ENCODE measurements at places on chromosomes 2 and 18. TPM values are rescaled to one million over a fixed set of nuclear protein-coding genes. Genes with fewer than 3 reads are reported as not detected.
A peak's percentile ranks its signal among the peaks of the same experiment; 100 is the strongest.

- DNase-seq, result no peak
Observed at GRCh38 chr2:219020604-219021365, 20.5 kb downstream of the CFAP65 start.

DNA sequence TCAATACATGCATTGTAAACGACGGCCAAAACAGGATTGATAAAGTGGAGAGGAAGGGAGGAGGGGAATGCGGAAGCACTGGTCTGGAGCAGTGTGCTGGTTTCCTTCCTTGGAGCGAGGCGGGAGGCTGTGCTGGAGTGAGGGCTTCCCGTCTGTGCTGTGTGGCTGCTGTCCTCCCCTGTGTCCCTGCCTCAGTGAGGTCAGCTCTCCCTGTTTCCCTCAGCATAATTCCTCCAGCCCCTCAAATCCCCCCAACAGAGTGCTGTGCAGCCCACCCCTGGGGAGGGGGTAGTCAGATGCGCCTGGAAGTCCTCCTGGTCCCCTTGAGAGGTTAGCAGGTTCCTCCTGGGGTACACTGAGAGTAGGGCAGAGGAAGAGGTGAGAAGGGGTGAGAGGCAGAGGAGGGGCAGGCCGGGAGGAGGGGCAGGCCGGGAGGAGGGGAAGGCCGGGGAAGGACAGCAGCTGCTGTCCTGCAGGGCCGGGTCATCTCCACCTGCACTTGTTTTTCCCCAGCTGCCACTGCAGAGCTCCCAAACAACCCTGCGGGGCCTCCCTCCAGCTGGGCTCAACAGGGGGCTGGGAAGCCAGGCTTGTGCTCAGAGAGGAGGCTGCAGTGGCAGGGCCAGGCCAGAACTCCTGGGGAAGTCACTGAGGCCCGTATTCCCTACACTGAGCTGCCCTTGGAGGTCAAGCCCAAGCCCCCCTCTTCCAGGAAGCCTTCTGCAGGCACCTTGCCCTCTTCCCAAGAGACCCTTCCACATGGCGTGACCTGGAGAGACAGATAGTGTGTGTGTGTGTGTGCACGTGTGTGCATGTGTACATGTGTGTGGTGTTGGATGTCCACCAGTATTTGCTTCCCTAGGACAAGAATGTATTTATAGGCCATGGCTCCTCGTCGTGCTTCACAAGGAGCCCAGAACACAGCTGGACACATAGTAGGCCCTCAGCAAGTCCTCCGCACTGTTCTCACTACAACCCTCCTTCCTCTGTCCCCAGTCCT, 13.2 kb upstream of the ATP6V1B1 start:
- no peak for DNase-seq

- peak; percentile 78 for DNase-seq
Observed at GRCh38 chr2:159124441-159124911, 156.0 kb downstream of the TANC1 start.

DNA sequence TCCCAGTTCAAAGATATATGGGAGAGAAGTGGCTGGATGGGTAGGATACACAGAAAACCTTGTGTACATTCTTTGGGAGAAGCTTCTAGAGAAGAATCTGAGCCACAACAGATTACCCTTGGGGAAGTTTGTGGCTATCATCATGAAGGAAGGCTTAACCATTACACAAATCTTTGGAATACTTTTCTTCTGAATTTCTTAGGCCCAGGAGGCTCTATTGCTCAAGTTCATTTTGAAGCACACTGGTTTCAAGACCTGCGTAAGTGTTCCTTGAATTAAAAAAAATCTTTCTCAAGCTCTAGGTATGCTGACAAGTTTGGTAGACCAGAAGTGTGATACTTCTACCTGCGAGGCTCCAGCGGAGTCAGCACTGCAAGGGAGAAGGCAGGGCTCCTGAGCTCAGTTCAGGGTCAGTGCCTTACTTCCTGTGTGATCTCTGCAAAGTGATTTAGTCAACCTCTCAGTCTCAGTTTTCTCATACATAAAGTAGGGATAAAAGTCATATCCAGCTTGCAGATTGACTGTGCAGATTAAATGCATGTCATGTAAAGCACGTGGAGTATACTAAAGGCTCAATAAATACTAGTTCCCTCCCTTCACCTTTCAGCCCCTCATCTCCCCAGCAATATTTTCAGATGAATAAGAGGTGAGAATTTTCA, 438.6 kb downstream of the DLGAP1 start:
- DNase-seq, result no peak

DNA sequence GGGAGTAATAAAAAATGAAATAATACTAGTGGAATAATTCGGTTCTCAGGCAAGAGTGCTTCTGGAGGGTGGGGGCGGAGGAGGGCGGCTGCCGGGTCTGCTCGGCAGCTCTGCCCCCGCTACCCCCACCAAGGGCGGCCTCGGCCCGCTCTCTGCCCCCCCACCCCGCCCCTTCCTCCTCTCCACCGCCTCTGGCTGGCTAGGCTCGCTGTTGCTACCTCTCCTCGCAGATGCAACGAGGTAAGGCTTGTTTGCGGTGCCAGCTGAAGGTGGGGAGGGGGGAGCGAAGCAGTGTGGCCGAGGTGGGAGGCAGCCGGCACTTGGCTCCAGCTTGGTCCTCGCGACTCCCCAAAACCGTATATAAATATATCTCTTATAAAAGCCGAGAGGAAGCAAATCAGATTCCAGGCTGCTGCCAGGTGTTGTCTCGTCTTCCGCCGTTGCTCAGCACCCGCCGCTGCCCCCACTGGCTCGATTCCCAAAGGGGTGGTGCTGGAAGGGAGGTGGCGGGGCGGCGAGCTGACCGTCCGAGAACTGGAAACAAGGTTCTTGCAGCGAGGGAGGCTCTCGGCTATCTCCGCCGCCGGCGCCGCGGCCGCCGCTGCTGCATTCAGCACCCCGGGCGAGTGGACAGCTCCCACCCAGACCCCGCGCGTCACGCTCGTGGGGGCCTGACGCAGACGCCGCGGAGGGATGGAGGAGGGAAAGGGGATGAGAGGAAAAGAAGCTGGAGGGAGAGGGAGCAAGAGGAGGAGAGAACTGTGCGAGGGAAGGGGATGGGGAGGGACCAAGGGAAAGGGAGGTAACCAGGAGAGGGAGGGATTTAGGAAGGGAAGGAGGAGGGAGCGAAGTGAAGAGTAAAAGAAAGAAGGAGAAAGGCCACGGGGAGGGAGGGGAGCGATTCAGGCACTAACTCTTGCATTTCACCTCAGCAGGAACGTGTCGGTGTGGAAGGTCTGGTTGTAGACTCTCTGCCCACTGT, at the start of gene MARCHF4:
Gene MARCHF4, minus strand, starts transcription at position 763 of the 982 bp plus-strand sequence. CDS start 2,223 bp downstream, outside the sequence.
- peak; percentile 55 for DNase-seq

- no peak for DNase-seq
Observed at GRCh38 chr18:22110461-22110924, 58.9 kb upstream of the GATA6 start.

DNA sequence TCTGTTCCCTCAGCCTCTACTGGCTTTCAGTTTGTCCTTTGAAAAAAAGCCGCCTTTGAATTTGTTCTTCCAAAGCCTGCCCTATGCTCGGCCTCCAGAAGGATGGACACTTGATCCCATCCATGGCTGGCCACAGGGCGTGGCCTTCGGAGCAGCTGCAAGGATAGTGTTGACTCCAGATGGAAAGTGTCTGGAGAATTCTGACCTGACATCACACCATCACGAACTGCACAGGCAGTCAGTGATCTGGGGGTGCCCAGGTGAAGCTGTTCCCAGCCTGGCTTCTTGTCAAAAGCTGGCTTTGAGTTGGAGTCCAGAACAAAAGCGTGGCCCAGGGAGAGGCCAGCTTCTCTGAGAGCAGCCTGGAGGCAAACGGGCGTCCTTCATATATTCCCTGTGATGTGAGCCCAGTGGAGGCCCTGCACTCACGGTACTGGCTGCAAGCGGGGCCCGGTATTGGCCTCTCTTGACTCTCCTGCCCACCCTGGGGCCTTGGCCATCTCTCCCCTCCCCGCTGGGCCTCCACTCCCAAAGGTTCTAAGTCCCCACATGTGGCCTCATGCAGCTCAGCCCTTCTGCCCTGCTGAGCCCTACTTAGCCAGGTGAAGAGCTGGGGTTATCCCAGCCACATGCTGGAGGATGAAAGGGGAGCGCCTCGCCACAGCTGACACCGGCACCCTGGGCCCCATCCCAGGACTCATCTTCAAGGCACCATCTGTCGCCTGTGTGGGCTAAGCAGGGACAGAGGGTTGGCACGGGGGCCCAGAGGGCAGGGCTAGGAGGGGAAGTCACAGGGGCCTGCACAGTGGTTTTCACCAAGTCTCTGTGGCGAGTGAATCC, 20.4 kb upstream of the ATOH8 start:
- no peak for DNase-seq

GRCh38 chr2:168749297-168749696, 53.1 kb upstream of the NOSTRIN start:
- DNase-seq, result no peak

GRCh38 chr2:51553476-51553875, 521.5 kb upstream of the NRXN1 start:
- DNase-seq, result no peak

DNA sequence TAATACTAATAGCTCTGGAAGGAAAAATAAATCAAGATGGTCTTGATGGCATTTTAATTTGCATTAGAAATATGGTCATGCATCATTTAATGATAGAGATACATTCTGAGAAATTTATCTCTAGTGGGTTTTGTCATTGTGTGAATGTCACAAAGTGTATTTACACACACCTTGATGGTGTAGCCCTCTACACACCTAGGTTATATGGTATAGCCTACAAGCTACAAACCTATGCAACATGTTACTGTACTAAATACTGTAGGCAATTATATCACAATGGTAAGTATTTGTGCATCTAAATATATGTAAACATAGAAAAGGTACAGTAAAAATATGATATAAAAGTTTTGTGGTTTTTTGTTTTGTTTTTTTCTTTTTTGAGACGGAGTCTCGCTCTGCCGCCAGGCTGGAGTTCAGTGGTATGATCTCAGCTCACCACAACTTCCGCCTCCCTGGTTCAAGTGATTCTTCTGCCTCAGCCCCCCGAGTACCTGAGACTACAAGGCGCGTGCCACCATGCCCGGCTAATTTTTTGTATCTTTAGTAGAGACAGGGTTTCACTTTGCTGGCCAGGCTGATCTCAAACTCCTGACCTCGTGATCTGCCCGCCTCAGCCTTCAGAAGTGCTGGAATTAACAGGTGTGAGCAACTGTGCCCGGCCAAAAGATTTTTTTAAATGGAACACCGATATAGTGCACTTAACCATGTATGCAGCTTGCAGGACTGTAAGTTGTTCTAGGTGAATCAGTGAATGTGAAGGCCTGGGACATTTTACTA, 83.7 kb upstream of the UBXN4 start:
- DNase-seq, result no peak

GRCh38 chr18:42545825-42546224, 569.7 kb downstream of the RIT2 start:
- DNase-seq, result no peak

DNA sequence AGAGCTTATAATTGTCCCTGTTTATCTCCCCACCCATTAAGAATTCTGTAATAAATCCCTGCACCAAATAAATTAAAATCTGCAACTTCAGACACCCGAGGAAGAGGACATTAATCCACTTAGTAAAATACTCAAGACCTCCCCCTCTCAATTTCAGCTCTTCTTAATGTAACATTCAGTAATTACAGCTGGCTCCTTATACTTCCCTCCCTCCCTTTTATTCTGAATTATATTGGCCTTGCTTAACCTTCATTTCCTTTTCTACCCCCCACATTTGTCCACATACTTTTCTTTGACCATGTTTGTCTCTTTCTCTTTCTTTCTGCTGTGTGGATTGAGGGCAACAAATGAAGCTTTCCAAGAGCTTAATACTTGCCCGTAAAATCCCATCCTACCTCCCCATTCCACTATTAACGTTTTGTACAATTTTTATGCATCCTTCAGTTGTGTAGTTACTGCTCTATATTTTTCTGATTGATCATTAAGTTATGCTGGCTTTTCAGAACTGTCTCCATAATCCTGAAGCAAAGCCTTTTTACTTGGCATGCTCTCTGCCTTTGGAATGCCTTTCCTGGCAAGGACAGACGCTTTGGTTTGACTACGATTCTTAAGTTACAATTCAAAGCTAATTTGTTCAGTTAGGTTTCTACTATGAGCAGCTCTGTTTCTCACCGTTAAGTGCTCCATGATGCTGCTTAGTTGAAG, 580.1 kb downstream of the ZEB2 start:
- DNase-seq, result no peak

GRCh38 chr2:165905854-165906253, 47.7 kb downstream of the TTC21B start:
- no peak for DNase-seq

DNA sequence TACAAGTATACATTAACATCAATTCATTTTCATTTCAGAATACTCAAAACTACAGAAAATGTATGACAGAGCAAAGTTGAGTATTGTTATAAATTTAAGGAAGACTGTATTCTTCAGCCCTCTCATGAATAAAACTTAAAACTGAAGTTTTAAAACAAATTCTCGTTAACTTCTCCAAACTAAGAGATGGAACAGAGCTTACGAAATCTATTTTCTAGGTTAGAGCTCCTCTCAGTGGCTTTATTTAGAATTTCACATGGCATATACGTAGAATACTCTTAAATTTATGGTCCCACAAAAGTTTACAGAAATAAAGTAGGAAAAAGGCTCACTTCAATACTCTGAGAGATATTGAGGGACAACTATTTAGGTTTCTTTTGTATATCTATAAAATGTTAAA, 612.1 kb downstream of the KCNJ3 start:
- no peak for DNase-seq

DNA sequence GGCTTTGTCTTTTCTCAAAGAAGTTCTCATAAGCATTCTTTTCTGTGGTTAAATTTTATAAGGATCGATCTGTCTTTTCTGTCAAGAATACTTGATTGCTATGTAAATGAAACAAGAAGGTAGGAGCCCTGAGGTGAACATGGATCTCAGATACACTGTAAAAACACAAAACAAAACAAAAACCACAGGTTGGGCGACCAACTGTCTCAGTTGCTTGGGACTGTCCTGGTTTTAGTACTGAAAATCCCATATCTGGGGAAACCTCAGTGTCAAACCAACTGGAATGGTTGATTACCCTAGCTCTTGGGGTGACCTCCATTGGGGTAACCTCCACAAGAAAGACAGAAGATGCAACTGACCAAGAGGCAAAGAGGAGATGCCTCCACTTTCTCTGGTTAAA, 55.8 kb upstream of the TMEM178A start:
- no peak for DNase-seq

DNA sequence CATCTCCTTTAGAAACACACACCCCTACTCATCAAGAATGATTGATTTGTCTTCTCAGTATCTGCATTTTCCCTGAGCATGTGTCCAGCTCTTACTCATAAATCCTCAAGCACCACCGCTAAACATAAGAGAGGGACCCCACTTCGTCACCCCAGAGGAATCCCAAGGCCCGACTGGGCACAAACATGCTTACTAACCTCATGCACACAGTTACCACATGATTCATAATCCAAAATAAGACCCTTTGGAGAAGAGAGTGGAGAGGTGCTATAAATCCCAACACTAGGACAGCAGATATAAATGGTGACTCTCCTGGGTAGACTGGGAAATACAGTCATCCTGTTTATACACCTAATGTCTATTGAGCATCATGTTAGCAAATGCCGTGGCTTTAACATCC, 843.2 kb upstream of the ID2 start:
- DNase-seq, result no peak

The CRYGC gene
- total RNA-seq, result not detected

The BOK gene
- 39.4 TPM for total RNA-seq

The HRH4 gene
- total RNA-seq, result not detected

The KIAA2012 gene
- not detected for total RNA-seq

The RASGRP3 gene
- total RNA-seq, result 15.7 TPM

Data from pulmonary artery endothelial cell (primary cell).